ENCODE measurements at places on chromosomes 13 and 19.

DNA sequence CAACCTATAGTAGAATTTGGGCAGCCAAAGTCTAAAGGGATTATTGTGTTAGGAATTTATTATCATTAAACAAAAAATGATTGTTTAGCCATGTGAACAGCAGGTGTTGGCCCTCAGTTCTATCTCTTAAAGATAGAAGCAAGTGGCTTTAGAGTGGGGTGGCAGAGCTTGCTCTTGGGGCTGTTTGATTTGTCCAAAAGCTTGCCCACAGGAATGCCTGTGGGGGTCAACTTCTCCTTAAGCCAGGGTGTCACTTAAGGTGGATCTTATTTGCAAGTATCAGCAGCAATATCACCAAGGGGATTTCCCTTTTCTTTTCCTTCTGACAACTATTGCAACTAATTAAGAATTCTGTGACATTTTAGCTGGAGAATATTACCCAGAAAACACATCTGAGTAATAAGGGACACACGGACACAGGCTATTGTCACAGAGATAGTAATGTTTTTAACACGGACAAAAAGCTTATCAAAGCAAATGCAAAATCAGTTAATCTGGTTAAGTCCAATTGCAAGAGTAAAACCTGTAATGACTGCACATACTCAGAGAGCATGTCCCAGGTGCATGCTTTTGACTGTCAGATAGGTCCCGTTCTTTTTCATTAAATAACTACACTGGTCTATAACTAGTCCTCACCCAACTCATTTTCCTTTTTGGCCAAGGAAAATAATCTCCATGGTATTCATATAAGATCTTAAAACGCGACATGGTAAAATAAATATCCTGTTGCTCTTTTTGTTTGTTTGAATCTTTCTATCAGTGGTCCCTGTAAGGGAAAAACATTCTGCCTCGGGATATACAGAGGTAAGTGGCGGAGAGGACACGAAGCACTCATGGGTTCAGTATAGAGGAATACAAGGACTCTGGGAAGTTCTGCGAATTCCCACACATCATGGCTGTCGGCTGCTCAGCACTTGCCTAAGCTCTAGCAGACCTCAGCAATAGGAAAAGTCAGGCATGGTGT lies 172.1 kb upstream of the RFC3 start:
- DNase-seq = no peak

- DNase-seq = no peak
These were observed 1.6 kb upstream of the CBARP start for GRCh38 chr19:1239420-1239795.

DNA sequence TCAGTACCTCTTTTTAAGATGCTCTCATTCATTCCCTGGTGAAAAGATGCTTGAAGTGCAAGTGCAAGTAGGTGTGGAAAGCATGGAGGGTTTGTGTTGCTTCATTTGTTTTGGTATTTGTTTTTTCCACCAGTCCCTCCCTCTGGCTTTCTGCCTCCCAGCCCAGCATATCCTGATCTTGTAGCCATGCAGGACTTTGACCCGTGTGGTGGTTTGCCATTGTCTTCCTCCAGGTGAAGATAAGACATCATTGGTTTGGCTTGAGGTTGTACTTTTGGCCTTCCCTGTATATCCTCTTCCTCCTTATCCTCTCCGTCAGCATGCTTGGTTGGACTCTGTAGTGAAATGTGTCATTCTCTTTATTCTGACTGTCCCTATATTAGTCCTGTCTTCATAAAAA lies 9.1 kb downstream of the SPINT2 start:
- DNase-seq = no peak

DNA sequence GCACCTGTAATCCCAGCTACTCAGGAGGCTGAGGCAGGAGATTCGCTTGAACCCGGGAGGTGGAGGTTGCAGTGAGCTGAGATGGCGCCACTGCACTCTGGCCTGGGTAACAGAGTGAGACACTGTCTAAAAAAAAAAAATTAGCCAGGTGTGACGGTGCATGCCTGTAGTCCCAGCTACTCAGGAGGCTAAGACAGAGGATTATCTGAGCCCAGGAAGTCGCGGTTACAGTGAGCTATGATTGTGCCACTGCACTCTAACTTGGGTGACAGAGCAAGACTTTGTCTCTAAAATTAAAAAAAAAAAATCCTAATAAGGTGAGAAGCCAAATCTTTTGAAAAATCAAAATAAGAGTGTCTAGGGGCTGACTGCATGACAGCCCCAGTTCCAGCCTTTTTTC lies 9.7 kb upstream of the CEBPA start:
- DNase-seq = no peak

GRCh38 chr19:46637224-46637623 lies 1.2 kb upstream of the GNG8 start:
- no peak for DNase-seq

DNA sequence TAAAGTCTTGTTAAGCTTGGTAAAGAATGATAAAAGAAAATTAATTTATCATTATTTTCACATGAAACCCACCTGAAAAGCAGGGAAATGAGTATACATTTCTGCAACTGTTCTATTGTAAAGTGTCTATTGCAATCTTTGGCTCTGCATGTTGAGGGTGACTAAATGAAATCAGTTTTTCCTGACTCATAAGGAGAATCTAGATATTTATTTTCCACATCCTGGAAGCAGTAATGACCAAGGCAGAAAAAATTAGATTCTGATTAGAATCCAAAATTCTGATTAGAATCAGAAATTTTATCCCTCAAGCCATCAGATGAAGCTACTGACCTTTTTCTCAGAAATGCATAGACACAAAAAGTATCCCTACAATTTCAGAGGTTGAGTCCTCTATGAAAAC lies 178.4 kb downstream of the MYO16 start:
- DNase-seq = no peak

GRCh38 chr13:72463561-72463960 lies 263.9 kb downstream of the MZT1 start:
- no peak for DNase-seq

GRCh38 chr13:63631006-63631405 lies 2215.4 kb upstream of the PCDH20 start:
- DNase-seq = no peak
